ENCODE measurements at places on chromosomes 12 and 14.

GRCh38 chr12:80186727-80187217, 87.4 kb downstream of the OTOGL start:
- DNase-seq: peak; percentile 14

- no peak for DNase-seq
These were observed 39.7 kb downstream of the MAPKAPK5 start for GRCh38 chr12:111881716-111882115.

- DNase-seq: peak; percentile 86
These were observed 6.9 kb upstream of the KRT74 start for GRCh38 chr12:52580496-52580895.

DNA sequence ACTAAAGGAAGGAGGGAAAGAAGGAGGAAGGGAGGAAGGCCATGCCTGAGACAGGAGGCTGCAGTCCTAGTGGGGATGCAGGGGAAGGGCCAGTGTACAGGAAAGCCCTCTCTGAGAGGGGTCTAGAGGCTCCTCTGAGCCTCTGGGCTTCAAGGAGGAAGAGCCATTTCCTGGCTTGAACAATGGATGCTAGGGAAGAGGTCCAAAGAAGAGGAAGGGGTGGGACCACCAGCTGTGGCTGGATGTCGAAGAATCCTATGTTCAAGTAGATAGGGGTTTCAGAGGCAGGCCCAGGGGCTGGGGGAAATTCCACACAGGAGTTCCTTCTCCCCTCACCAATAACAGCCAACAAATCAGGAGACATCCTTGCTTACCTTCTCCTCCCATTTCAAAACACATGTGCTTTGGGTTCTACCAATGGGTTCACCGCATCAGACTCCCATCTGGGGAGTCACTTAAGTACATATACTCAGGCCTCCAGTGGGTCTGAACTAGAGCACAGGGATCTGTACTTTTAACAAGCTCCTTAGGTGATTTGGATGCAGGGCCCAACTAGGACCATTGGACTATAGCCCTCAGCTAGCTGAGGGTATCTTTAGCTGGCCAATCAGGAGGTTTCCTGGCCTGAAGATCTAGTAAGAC, 32.4 kb downstream of the PRPF40B start:
- DNase-seq: no peak

- no peak for DNase-seq
These were observed 71.8 kb upstream of the BCAT1 start for GRCh38 chr12:25020621-25021243.

DNA sequence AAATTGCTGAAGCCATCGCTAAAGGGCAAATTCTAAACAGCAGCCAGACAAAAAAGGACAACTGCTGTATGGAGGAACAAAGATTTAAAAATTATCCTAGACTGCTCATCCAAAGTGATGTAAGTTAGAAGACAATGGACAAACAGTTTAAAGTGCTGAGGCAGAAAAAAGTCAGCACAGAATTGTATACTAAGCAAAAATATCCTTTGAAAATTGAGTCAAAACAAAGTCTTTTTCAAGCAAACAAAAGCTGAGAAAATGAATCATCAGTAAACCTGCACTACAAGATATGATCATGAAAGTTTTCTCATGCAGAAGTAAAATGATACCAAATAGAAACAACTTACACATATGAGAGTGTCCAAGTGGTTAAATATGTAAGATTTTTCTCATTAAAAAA, 43.6 kb downstream of the EML5 start:
- no peak for DNase-seq

DNA sequence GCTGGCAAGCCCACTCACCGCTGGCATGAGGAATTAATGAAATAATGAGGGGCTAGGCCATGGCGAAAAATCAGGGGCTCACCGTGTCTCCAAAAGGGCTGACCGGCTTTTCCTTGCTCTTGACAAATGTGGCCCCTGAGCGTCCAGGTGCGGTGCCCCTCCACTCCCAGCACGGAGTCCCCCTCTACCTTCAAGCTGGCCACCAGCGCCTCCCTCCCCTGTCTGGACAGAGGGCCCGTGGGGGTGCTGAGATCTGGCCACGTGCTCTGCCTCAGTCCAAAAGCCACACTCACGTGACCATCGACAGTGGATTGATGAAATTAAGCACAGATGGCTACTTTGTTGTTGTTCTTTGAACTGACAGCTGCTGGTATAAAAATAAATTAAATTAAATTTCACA, 78.8 kb upstream of the BCL11B start:
- no peak for DNase-seq

DNA sequence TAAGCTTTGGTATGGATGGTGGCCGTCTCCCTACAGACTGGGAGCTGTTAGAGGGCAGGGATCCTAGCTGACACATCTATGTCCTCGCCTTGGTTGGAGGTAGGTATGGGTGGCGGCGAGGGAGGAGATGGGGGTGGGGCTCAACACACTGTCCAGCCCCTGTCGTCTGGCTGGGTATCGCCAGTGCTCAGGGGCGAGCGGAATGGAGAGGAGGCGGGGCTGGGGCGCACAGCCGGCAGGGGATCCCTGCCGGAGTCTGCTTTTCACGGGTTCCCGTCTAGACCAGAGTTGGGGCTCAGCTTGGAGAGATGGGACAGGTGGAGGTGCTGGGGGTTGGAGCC, 16.1 kb downstream of the TAMALIN start:
- peak; percentile 33 for DNase-seq

DNA sequence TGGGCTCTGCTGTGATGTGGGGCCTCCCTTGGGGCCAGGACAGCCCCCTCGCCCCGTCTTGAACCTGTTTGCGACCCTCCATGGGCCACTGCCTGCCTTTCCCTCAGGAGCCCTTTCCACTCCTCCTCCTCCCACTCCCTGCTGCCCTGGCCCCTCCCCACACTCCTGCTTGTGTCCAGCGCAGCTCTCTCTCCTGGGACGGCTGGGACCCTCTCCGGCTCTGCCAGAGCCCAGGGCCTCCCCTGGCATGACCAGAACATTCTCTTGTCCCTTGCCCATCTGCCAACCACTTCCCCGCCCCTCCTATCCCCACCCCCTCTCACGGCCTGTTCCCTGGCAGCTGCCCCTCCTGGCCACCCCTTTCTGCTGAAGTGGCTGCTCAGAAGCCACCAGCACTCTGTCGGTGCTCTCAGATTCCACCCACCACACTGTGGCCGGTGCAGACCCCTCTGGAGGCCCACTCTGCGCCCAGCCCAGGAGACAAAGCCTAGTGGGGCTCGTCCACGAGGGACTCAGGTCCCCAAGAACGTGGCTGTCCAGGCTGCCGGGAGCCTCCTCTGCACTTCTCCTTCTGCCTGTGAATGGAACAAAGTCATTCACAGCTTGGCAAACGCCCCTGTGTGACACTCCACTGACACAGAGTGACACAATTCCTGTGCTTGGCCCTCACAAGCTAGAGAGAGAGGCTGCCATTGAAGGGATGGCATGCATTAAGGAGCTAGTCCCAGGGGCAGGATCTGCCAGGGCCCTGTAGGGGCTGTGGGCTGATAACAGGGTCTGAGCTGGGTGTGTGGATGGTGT, 1.4 kb downstream of the ASPG start:
- no peak for DNase-seq

GRCh38 chr14:23942587-23942986, 11.0 kb upstream of the DHRS4 start:
- DNase-seq: no peak

GRCh38 chr12:21631367-21631766, 26.3 kb downstream of the LDHB start:
- DNase-seq: no peak

DNA sequence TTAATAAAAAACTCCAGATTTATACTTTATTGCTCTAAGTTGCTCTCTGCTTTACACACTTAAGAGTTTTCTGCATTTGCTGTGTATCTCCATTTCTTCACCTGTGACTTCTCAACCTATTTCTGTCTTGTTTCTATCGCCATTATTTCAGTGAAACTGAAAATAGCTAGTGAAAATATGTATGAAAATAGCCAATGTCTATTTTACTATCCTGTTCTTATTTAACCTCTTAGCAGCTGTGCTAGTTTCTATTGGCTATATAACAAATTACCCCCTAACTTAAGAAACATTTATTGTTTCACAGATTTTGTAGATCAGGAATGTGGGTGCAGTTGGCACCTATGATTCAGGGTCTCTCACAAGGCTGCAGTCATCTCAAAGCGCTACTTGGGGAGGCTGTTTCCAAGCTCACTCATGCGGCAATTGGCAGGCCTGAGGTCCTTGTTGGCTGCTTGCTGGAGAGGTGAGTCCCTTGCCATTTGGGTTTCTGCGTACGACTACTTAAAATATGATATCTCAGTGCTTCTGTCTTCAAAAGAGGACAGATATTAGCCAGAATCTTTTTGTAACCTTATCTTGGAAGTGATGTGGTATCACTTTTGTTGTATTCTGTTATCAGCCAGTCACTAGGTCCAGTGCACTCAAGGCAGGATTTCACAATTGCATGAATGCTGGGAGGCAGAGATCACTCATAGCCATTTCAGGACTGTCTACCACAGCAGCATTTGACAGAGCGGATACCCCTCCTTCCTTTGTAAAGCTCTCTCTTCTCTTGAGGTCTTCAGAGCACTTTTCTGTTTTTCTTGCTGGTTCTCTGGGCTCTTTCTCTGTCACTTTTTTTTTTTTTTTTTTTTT, 7.2 kb downstream of the ERC1 start:
- DNase-seq: no peak

DNA sequence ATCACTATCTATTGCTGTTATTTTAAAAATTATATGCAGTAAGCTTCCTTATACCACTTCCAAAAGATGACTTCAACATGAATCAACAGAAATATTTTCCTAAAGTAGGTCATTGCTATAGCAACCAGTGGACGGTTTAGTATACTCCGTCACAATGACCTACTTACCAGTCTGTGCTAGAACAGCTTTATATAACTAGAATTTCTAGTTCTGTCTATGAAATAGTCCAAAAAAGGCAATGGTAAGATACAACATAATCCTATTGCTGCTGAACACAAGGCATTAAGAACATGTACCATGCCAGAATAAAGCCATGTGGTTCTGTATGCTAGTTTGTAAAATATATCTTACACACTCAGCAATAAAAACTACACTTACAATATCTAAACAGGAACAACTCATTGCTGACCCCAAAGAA, 40.7 kb upstream of the MTERF2 start:
- no peak for DNase-seq

- no peak for DNase-seq
These were observed 604 bp downstream of the ZNF384 start for GRCh38 chr12:6688543-6688998.

GRCh38 chr12:44484862-44485261, 391.3 kb downstream of the NELL2 start:
- DNase-seq: no peak

- DNase-seq: no peak
These were observed 18.9 kb downstream of the DEGS2 start for GRCh38 chr14:100140452-100141078.

DNA sequence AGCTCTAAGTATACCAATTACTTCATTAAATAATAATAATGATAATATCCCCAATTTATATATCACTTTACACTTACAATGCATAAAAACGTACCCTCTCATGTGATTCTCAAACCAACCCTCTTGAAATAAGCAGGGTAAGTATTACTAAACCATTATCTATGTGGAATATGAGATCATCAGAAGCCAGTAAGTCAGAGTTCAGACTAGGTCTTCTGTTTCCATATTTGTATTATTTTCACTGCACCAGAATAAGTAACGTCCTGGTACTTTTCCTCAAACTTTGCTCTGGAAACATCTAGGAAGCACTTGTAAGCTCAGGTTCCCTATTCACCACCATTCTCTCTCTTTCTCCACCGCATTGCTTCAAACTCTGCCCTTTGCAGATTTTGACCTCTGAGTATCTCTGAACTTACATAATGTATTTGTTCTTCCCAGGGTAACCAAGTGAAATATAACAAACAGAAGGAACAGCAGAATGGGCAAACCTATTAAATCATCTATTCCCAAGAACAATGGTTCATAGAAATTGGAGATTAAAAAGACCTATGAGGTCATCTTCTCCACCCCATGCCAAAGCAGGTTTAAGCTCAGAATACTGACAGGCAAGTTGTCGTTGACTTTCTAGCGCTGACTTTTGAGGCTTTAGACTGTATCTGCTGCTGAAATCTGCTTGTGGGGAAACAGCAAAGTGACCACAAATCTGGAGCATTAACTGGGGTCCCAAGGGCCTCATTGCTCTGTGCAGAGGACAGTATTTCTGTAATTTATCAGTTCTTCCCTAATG, 161.3 kb upstream of the FAR2 start:
- no peak for DNase-seq

GRCh38 chr12:27398466-27398865, 48.1 kb upstream of the SMCO2 start:
- no peak for DNase-seq

- peak; percentile 64 for DNase-seq
These were observed 771 bp upstream of the AVPR1A start for GRCh38 chr12:63151623-63152320.

- DNase-seq: no peak
These were observed 27.5 kb downstream of the ZC2HC1C start for GRCh38 chr14:75096959-75097358.

- DNase-seq: no peak
These were observed at the start of gene INF2 for GRCh38 chr14:104689109-104689880. Gene INF2 (plus strand): TSS chr14:104689618. CDS start chr14:104701366, 11,748 bp downstream.

GRCh38 chr12:110858848-110859247, 12.1 kb downstream of the CCDC63 start:
- DNase-seq: no peak

DNA sequence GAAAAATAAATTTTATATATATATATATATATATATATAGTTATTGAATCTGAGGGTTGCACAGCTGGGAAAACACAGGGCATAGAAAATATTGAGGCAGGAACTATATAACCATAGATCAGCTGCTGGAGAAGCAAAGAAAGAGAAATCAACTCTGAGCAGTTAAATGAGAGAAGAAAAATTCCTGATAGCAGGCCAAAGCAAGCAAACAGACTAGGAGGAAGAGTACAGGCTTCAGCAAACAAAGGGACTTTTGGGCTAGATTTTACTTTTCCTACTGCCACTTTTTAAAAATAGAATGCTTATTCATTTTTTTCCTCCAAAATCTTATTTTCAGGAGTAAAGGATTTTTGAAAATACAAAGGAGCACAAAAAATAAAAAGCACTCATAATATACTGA, 216.0 kb upstream of the PRKD1 start:
- DNase-seq: no peak

GRCh38 chr14:64107438-64107837, 186.7 kb downstream of the ESR2 start:
- DNase-seq: no peak

DNA sequence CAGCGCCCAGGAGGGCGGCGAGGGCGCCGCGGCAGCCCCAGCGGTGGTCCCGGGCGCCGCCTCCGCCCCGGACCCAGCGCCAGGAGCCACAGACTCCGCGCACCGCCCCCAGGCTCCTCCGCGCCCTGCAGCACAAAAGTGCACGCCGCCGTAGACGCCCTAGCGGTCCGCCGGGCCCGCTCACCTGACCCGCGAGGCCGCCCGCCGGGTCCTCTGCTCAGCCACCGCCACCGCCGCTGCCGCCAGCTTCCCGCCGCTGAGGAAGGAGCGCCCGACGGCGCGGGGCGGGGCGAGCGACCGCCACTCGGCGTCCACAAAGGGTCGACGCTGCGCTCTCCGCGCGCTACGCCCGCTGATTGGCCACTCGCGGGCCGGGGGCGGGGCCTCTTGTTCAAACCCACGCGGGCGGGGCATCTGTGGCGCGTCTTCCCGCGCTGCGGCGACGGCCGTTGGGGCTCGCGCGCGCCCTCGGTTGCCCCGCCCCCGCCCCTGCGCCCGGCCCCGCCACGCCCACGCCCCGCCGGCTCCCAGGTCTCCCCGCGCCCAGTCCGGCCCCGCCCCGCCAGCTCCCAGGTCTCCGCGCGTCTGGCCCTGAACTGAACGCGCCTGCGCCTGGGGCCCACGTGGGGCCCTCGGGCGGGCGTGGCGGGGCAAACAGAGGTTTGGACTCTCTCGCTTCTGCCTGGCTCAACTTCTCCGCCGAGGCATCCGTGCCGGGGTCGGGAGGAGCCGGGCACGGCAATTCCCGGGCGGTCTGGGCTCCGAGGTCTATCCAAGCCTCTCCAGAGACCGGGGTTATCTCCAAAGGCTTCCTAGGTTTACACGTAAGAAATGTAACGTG, at the start of gene CDCA4:
Gene CDCA4, minus strand, starts transcription at position 269 of the 841 bp plus-strand sequence. CDS start 9,154 bp downstream, outside the sequence.
- DNase-seq: peak; percentile 92

Data from NCI-H526 treated with DMSO at 0.1 percent for 48 hours (cell line).